ENCODE measurements at places on chromosomes 11 and 22.

- no peak for DNase-seq
Measured at GRCh38 chr22:44413211-44413610, 84.8 kb downstream of the RTL6 start.

- no peak for DNase-seq
Measured at GRCh38 chr22:26399289-26399688, 29.8 kb upstream of the ASPHD2 start.

DNA sequence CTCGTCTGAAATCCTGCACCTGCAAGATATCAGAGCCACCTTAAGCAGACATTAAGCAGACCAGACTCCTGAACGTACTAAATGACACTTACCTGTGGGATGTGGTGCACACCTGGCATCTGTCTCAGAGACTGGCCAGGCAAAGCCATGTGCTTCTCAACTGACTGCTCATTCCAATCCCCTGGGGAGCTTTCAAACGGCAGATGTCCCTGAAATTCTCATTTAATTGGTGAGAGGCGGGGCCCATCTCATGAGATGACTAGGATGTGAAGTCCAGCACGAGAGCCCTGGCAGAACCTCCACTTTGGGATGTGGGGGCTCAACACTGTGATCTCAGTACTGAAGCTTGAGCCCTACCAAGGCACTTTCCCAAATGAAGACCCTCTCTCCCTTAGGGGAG, 84.9 kb upstream of the HMGXB4 start:
- DNase-seq = no peak

- DNase-seq = no peak
Measured at GRCh38 chr11:128171506-128171905, 415.9 kb downstream of the ETS1 start.

GRCh38 chr22:23243006-23243573, 62.8 kb downstream of the BCR start:
- DNase-seq = peak; percentile 70

- no peak for DNase-seq
Measured at GRCh38 chr11:35579557-35580396, 38.5 kb upstream of the FJX1 start.

GRCh38 chr22:36197065-36197440, 4.6 kb downstream of the APOL4 start:
- no peak for DNase-seq

- DNase-seq = no peak
Measured at GRCh38 chr11:133966921-133967598, 10.3 kb upstream of the IGSF9B start.

DNA sequence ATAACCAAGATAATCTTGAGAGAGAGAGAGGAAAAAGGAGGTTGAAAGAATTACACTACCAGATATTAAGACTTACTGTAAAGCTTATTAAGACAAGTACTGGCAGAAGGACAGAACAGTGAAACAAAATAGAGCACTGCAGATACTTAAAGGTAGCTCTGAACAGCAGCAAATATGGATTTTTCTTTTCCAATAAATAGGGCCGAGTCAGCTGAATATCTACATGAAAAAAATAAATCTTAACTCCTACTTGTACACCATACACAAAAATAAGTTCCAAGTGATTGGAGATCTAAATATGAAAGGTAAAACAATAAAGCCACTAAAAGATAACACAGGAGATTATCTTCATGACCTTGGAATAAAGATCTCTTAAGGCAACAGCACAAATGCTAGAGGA, 12.4 kb downstream of the THAP12 start:
- no peak for DNase-seq

GRCh38 chr11:130123414-130124040, 36.1 kb upstream of the ST14 start:
- no peak for DNase-seq

- DNase-seq = no peak
Measured at GRCh38 chr11:130308059-130308458, 6.7 kb downstream of the ZBTB44 start.

- peak; percentile 66 for DNase-seq
Measured at GRCh38 chr22:37486224-37486845, at the start of gene MFNG. Gene MFNG, minus strand, starts transcription at chr22:37486384. Its CDS starts 207 bp downstream, at chr22:37486177.

DNA sequence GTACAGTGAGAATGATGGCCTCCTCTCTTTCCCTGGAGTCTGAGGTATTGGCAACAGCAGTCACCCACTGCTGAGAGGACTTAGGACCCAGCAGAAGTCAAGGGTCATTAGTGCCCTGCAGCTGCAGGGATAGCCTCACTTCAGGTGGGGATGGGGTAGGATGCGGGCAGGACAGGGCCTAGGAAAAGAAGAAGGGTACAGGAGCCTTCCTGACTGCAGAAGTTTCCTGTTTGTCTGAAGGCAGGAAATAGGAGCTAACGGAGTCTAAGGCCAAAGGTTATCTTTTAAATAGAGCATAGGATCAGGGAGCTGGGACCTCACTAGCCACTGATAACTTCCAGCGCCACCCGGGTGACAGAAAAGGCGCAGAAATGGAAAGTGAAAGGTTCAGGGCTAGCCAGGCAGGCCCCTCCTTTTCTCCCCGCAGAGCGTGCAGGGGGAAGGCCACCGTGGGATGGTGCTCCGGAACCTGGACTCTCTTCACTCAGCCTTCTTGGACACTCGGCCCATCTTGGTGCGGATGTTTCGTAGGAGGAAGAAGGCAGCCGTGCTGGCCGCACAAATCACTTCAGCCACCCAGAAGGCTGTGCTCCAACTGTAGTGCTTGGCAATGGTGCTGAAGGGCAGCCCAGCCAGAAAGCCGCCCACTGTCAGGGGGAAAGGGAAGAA, 6.0 kb downstream of the TRAPPC4 start:
- no peak for DNase-seq

- no peak for DNase-seq
Measured at GRCh38 chr11:134441281-134441680, 29.2 kb upstream of the B3GAT1 start.

DNA sequence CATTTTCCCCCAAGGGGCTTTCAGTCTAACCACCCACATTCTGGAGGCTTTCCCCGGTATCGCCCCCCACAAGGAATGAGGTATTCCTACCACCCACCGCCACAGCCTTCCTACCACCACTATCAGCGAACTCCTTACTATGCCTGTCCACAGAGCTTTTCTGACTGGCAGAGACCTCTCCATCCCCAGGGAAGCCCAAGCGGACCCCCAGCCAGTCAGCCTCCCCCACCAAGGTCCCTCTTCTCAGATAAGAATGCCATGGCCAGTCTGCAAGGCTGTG, 14.6 kb upstream of the SLC25A18 start:
- no peak for DNase-seq

DNA sequence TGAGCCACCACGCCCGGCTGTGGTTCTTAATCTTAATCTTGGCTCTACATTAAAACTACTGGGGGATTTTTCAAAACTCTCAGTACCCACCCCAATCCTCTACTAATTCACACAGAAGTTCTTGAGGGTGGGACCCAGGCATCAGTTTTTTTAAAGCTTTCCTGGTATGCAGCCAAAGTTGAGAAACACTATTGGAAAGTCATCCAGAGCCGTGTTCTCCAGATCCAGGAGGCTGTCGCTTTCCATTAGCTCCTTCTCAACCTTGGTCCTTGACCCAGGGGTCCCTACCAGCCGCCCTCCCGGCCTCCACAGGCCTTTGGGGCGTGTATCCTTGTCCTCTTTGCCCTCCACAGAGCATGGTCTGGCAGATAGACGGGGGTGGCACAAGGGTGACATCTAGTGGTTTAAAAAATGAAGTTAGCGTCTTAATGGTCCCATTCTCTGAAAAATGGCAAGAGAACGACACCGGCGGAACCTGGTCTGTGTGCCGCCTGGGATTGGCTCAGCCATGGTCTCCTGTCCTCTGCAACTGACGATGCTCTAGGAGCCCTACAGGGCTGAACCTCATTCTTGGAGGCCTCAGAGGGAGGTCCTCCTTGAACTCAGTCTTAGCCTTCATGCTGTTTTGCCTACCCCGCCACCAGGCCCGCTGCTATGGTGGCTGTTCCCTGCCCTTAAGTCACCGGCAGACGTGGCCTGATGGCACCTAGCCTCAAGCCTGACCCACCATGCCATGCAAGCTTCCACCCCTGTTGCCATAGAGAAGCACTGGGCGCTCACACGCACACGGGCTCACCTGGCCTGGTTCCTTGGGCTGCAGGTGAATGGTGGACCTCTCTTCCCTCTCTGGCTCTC, 152.0 kb upstream of the SYN3 start:
- DNase-seq = no peak

Measured in stimulated activated CD4-positive, alpha-beta T cell treated with anti-CD3 and anti-CD28 coated beads, TNF-alpha, amount 100 ng/mL, for 48 hours (primary cell).